Mononuclear cell (primary cell): ENCODE measurements at places on chromosomes 16 and 17. TPM values are rescaled to one million over a fixed set of nuclear protein-coding genes. Genes with fewer than 3 reads are reported as not detected.

SLC13A2 gene
- total RNA-seq: not detected

SOCS1 gene
- 41.2 TPM for total RNA-seq

FBXW10 gene
- not detected for total RNA-seq

PRR11 gene
- total RNA-seq: 1.3 TPM

SAP30BP gene
- total RNA-seq: 105 TPM

ASPHD1 gene
- total RNA-seq: not detected

GPR179 gene
- total RNA-seq: 0.10 TPM

HEATR9 gene
- 0.63 TPM for total RNA-seq

C16orf74 gene
- 4.3 TPM for total RNA-seq

TEX19 gene
- total RNA-seq: not detected

ZFP90 gene
- total RNA-seq: 15.2 TPM
